Dermis blood vessel endothelial cell (primary cell): ENCODE measurements at places on chromosomes 3 and 15. TPM values are rescaled to one million over a fixed set of nuclear protein-coding genes. Genes with fewer than 3 reads are reported as not detected.

CLDN18 gene
- not detected in 2 replicates for total RNA-seq

ATXN7 gene
- 9.0 and 13.6 TPM in 2 replicates for total RNA-seq

ASB14 gene
- not detected in 2 replicates for total RNA-seq

ACY1 gene
- total RNA-seq, result 20.6 and 22.6 TPM in 2 replicates

CCDC33 gene
- total RNA-seq, result 0.05 TPM in 1 of 2 replicates, not detected in the other

CPNE9 gene
- total RNA-seq, result not detected in 2 replicates

CPN2 gene
- not detected in 2 replicates for total RNA-seq

TGM4 gene
- 0.14 TPM in 1 of 2 replicates, not detected in the other for total RNA-seq

SYNPR gene
- not detected in 2 replicates for total RNA-seq

MITF gene
- 1.5 and 5.7 TPM in 2 replicates for total RNA-seq

ACAN gene
- 0.23 and 1.2 TPM in 2 replicates for total RNA-seq

TLE3 gene
- total RNA-seq, result 25.4 and 38.3 TPM in 2 replicates

SLC9A9 gene
- total RNA-seq, result 3.2 and 3.6 TPM in 2 replicates

DPH3 gene
- total RNA-seq, result 21.3 and 26.8 TPM in 2 replicates

AMT gene
- total RNA-seq, result 0.28 and 0.68 TPM in 2 replicates

OR4F15 gene
- total RNA-seq, result not detected in 2 replicates

CLSTN2 gene
- total RNA-seq, result 0.17 and 0.23 TPM in 2 replicates

ZBTB20 gene
- total RNA-seq, result 24.0 and 25.4 TPM in 2 replicates

CD86 gene
- not detected in 2 replicates for total RNA-seq

RNU5B-1 gene
- total RNA-seq, result not detected in 2 replicates

RTP1 gene
- not detected in 2 replicates for total RNA-seq

NPRL2 gene
- total RNA-seq, result 14.0 and 16.8 TPM in 2 replicates

CELSR3 gene
- 0.17 and 0.47 TPM in 2 replicates for total RNA-seq

GRK7 gene
- not detected in 2 replicates for total RNA-seq

C3orf20 gene
- not detected in 2 replicates for total RNA-seq
